ENCODE measurements at places on chromosomes 1 and 21.

GRCh38 chr1:1306661-1307260, 969 bp downstream of the ACAP3 start:
- no peak for DNase-seq

DNA sequence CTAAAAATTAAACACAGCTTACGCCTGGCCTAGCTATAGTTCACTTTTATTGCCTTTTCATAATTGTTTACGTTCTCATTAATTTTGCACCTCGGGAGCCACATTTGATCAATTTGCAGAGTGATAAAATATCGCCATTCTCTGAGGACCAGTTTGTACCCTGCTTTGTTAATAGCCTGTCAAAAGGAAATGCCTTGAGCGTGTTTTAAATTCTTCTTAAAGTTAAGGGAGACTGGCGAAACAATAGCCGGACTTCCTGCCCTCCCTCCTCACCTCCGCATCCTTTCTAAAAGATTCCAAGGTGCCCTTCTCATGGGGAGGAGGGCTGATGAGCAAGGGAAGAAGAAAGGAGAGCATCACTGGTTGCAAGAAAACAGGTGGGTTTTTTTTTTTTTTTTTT, 271.6 kb downstream of the KCNJ6 start:
- DNase-seq = no peak

GRCh38 chr1:200258447-200259375, 151.1 kb downstream of the ZNF281 start:
- DNase-seq = no peak

GRCh38 chr21:33069994-33070743, at the start of gene OLIG1:
TSS of gene OLIG1 (plus strand) at chr21:33070141. CDS start at chr21:33070247, 106 bp downstream.
- no peak for DNase-seq

DNA sequence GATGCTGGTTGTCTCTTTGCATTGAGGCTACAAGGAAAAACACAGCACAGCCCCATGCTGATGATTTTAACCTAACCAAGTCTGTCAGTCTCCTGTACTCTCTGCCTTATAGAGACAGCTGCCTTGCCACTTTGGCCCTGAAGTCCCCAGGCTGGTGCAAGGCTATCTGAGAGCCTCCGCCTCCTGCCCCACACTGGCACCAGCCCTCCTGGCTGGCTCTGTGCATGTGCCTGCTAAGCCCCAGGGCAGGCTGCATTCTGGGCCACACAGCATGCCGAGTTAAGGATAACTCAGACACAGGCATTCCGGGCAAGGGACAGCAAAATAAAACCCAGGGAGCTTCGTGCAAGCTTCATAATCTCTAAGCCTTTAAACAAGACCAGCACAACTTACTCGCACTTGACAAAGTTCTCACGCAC, 910 bp downstream of the RUNX1 start:
- no peak for DNase-seq

- DNase-seq = no peak
Observed at GRCh38 chr1:217881131-217881543, 250.0 kb downstream of the SPATA17 start.

GRCh38 chr1:10324627-10325026, 74.2 kb upstream of the PGD start:
- no peak for DNase-seq
